ENCODE measurements at places on chromosomes 2 and 18.

GRCh38 chr2:164371916-164372315 is 249.4 kb downstream of the GRB14 start:
- DNase-seq, result no peak

DNA sequence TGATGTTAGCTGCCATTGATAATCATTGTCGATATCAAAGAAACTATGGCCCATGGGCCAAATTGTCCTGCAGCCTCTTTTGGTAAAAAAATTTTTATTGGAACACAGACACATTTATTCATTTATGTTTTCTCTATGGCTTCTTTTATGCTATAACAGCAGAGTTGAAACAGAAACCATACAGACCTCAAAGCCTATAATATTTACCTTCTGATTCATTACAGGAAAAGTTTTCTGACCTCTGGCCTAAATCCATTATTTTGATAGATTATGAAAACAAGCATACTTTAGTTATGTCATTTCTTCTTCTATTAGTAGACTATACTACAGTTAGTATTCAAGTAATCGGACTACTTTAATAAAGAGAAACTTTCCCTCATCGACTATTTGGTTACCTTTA is 349.7 kb upstream of the GALNT5 start:
- no peak for DNase-seq

GRCh38 chr2:204468746-204469429 is 76.4 kb upstream of the PARD3B start:
- peak; percentile 74 for DNase-seq

GRCh38 chr2:241734467-241735208 is at the start of gene D2HGDH:
Gene D2HGDH (plus strand): TSS chr2:241734630. CDS start chr2:241735225, 595 bp downstream.
- DNase-seq, result peak; percentile 36

GRCh38 chr2:217193431-217194340 is 333.8 kb upstream of the TNP1 start:
- no peak for DNase-seq

Measured in skeletal muscle cell (primary cell).